NCI-H526 treated with DMSO at 0.1 percent for 48 hours (cell line): ENCODE measurements at places on chromosomes 1 and 21.

DNA sequence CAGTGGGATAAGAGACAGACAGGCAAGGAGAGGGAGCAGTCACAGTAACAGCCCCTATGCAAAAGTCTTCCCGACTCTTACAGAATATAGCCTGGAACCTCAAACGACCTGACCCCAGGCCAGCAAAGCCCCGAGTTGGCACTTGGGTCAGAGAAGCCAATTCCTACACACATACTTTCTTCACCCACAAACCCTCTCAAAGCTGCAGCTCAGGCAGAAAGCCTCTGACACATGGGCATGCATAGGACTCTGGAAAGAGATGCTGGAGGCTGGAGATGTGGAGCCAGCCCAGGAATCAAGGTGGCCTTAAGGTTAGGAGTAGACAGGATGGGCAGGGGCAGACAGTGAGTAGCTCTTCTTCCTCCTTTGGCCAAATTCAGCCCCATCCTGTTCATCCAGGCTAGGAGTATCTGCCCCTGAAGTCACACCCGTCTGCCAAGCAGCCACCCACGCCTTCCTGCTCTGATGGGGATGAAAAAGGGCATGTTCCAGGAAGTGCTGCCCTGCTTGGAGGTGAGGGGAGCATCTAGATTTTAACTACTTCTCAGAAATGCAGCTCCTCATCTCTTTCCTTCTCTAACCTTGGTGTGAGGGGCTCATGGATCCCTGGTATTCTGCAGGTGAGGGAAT is 7.8 kb downstream of the SLC41A1 start:
- no peak for DNase-seq

GRCh38 chr1:216168546-216168945 is 254.7 kb downstream of the USH2A start:
- no peak for DNase-seq

DNA sequence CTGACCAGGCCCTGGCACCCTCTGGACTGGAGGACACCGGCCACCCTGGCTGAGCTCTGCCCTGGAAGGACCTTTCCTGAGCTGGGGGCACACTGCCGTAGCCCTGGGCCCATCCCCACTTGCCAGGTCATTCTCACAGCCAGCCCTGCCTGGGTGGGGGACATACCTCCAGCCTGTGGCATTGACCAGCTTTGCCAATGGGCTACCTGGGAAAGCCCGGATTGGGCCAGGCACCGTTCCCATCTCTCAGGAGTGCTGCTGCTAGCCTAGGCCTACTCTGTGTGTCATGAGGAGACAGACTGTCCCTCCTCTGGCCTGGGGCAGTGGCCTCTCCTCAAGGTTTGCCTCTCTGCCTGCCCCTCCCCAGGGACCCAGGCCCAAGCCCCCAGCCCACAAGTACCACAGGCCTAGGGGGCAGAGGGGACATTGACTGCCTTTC is 40.0 kb downstream of the COQ8A start:
- no peak for DNase-seq

GRCh38 chr1:46199233-46199749 is 1.1 kb upstream of the POMGNT1 start:
- DNase-seq = no peak

DNA sequence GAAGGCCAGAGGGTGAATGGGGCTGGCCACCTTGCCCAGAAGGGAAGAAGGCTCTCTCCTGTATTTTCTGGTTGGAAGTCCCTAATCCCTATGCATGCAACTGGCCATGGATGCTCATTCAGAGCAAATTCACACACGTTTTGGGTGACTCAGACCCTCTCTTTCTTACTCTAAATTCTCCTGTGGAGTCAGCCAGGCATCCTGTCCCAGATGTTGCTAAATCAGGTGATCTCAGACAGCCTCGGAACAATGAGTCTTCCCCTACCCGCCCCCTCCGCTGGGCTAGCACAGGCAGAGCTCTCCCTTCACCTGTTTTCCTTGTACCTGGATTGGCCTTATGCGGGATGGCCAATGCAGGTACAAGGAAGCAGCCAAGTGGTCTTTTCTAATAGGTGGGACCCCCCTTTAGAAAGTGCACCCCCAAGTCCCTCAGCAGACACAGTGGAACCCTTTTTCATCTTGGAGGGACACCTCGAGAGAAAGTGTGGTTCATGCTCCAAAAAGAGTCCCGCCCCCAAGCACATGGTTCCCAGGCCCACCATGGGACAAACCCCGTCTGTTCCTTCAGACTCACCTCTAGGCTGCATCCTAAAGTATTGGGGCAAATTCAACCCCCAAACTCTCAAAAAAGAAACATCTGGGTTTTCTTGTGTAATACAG is 8.6 kb downstream of the S100A6 start:
- DNase-seq = no peak

DNA sequence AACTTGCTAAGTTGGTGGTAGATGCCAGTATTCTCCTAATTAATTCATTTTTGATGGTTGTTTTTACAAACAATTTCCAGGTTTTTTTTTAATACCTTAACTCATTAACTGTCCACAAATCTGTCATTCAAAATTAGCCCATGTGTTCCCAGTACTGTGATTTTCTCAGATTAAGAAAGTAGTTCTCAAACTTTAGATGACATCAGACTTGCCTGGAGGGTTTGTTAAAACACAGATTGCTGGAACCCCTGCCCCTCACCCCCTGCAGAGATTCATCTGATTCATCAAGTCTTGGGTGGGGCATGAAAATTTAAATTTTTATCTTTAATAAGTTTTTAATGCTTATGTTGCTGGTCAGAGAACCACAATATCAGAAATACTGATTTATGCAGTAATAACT is 130.5 kb downstream of the BACH1 start:
- no peak for DNase-seq

DNA sequence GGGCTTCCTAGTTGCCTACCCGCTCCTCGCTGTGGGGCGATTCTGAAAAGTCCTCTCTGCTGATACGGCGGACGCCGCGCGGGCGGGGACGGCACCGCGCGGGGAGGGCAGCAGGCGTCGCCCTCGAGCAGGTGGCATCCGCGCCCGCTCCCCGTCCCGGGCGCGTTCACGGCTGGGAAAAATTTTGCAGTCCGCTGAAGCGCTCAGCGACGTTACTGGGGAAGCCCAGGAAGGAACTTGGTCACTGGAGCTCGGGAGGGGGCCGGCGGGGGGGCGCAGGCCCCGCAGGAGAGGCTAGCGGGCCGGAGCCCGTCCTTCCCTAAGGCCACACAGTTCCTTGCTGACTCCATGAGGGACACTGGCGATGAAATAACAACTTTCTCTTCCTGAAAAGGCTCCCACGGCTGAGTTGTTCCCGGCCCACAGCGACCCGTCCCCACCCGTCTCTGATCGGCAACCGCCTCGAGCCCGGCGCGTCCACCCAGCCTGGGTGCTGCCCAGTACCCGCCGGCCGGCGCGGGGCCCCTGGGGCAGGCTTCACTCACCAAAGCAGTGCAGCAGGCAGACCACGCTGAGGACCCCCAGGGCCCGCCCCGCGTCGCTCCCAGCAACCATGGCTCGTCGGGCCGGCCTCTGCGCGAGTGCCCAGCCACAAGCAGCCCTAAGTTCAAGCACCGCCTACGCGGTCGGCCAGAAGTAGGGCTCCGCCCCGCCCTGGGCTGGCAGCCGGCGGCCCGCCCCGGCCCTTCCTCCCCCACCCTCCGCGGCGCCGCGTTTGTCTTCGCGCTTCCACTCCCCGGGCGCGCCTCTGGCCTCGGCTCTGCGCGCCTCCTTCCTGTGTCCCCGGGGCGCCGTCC is at the start of gene CD58:
Gene CD58 (minus strand): TSS at position 669 of the 857 bp plus-strand sequence. CDS start 54 bp downstream, at position 615.
- DNase-seq = peak; percentile 86

DNA sequence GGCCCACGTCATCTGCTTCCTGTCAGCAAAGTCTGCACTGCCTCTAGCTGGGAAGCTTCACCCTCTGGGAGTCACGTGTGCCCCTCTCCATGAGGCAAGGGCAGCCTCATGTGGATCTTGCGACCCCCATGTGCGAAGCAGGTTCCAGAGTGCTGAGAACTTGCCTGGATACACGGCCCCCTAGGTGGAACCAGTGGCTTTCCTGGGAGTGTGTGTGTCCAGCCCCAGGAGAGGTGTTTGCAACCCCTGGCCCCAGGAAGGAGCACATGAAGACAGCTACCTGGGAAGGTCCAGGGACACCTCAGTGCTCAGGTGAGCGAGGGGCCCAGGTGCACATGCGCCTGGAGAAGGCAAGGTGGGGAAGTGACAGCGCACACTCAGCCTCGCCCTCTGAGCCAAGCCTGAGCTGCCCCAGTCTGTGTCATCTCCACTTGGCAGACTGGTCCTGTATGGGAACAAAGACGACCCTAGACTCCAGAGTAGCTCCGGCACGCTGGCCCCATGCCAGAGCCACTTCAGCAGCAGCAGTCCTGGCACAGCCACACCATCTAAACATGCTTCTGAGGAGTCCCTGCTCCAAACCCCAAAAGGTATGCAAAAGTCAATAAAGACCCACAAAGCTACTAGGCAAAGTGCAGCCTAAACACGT is 8.9 kb downstream of the LSS start:
- DNase-seq = no peak

- no peak for DNase-seq
Observed at GRCh38 chr21:44579056-44579832, 1.2 kb downstream of the KRTAP10-5 start.

DNA sequence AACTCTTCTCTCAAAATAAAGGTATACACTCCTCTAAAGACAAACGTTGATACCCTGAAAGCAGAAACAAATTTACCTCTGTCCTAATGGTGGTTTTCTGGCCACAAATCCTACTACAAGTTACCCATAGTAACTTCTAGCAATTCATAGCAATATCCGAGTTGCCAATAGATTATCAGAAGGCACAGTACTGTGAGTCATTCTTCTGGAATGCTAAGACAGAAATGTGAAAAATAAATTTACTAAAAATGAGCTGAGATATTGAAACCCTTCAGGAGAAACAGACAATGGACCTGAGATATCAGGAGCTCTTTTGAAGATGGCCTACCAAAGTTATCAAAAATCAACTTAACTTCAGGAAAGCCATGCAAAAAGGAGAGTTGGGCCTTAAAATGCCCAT is 715.0 kb upstream of the ADAMTS5 start:
- no peak for DNase-seq

DNA sequence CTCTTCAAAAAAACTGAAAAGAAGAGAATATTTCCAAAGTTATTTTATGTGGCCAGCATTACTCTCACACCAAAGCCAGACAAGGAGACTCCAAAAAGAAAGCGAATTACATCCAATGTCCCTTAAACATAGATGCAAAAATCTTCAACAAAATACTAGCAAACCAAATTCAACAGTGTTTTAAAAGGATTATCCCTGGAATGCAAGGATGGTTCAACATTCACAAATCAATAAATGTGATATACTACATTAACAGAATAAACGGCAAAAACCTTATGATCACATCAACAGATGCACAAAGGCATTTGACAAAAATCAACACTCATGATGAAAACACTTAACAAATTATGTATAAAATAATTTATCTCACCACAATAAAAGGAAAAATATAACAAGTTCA is 207.8 kb downstream of the DENND1B start:
- no peak for DNase-seq

GRCh38 chr1:50183378-50184133 is 74.8 kb downstream of the ELAVL4 start:
- no peak for DNase-seq

GRCh38 chr1:81408419-81408818 is 392.3 kb upstream of the ADGRL2 start:
- DNase-seq = peak; percentile 54

- no peak for DNase-seq
Observed at GRCh38 chr1:233315718-233316301, 11.7 kb upstream of the MAP3K21 start.

- no peak for DNase-seq
Observed at GRCh38 chr1:39573097-39573465, 3.5 kb downstream of the PABPC4 start.

- no peak for DNase-seq
Observed at GRCh38 chr1:27360159-27361043, 6.4 kb downstream of the MAP3K6 start.

DNA sequence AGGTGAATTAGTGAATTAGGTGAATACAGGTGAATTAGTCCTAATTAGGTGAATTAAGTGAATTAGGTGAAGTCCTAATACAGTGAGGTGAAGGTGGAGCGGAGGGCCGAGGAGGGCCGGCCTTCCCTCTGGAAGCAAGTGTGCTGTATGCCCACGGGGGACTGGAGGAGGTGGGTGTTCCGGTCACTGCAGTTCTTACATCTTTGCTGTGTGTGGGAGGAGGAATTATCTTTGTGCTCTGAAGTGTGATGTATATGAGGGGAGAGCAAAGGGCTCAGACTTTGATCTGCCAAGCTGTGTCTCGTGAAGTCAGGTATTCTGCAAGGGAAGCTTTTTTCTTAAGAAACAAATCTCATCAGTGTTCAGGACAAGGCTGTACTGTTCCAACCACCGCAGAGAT is 45.4 kb downstream of the AGPAT3 start:
- DNase-seq = no peak

DNA sequence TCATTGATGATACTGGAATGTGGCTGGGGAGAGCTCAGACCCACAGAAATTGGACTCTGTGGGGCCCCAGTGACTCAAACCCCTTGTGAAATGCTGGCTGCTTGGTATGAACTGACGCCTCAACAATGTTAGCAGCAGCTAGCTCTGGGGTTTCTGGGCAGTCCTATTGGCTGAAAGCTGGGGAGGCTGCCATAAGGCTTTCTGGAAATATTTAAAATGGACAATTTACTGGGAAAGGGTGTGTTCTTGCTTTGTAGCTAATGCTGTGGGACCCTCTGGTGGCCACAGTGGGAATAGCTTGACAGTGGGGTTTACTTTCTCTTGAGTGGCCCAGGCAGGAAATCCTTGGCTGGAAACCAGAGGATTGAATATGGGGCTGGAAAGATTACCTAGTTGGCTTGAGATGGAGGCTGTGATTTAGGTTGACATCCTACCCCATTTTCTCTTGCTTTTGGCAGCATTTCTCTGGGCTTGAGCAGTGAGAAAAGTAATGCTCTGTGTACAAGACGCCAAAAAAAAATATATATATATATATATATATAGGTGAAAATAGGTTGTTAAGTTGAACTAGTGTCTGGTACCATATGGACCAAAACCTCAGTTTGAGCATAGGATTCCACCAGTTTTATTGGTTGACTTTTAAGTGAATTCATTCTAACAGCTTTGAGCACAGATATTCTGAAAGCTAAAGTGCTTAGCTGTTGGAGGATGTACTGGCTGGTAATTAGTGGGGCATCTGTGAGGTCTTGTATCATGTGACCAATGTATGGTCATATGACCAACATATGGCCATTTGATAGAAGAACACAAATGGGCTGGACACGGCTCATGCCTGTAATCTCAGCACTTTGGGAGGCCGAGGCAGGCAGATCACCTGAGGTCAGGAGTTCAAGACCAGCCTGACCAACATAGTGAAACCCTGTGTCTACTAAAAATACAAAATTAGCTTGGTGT is 8.2 kb upstream of the S100A10 start:
- peak; percentile 59 for DNase-seq

DNA sequence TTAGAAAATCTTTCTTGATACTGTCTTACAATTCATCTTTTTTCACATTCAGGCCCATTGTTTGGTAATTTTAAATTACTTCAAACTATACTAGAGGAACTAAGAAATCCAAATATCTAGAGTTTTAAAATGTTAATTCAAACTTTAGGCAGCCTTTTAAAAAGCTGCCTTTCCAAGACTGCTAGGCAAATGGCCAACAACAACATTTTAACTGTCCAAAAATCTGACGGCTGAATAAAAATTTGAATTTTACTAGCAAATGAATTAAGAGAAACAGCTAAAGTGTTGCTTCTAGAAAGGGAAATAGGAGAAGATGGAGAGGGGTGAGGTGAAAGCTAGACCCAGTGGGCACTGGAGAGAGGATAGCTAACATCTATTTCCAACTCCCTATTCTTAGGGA is 17.2 kb downstream of the DPYD start:
- DNase-seq = no peak
